ENCODE measurements at places on chromosomes 7 and 10. TPM values are rescaled to one million over a fixed set of nuclear protein-coding genes. Genes with fewer than 3 reads are reported as not detected.

PON1 gene
- not detected for total RNA-seq

HTR7 gene
- total RNA-seq = 0.94 TPM

CCDC7 gene
- 75.8 TPM for total RNA-seq

TMEM60 gene
- total RNA-seq = 10.1 TPM

ARHGEF5 gene
- 12.8 TPM for total RNA-seq

ZCCHC24 gene
- 150 TPM for total RNA-seq

ACTL6B gene
- total RNA-seq = not detected

C10orf143 gene
- 4.8 TPM for total RNA-seq

AGAP3 gene
- total RNA-seq = 99.7 TPM

LMBR1 gene
- 69.7 TPM for total RNA-seq

- DNase-seq = no peak
Measured at GRCh38 chr10:51300617-51301304, 226.5 kb downstream of the PRKG1 start.

- DNase-seq = no peak
Measured at GRCh38 chr10:105146436-105146835, 505.3 kb downstream of the SORCS3 start.

GRCh38 chr7:30163231-30163894 is 28.6 kb downstream of the MTURN start:
- no peak for DNase-seq

GRCh38 chr7:90595801-90596670 is at the start of gene CDK14:
Gene CDK14 (plus strand): TSS chr7:90596321. CDS start chr7:90596628, 307 bp downstream.
- DNase-seq = peak; percentile 89

DNA sequence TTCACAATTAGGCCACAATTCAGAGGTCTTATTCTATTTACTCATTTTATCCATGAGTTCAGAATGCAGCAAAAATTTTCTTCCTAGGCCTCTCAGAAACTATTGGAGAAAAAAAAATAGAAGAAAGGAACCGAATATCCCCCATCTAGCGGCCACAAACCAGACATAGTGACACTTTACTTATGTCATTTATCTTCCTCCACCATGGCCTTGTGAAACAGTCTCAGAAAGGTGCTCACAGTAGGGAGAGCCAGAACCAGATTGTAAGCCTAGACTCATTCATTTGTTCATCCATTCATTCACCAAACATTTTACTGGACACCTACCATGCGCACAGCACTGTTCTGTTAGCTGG is 16.0 kb downstream of the CREB3L2 start:
- no peak for DNase-seq

DNA sequence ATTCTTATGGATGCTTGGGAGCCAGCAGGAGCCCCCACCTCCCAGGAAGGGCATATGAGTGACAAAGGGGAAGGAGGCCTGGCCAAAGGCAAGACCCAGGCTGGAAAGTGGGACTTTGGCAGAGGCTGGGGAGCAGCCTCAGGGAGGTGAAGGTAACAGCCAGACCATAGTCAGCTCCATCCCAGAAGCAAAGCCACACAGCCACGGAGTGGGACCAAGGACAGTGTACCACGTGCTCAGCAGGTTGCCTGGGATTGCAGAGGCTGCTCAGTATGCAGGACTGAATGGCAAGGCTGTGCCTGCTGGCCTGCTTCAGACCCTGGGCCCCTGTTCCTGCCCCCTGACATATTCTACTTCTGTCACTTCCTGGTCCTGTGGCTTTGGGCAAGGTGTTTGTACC is 17.6 kb upstream of the GPR26 start:
- DNase-seq = no peak

- no peak for DNase-seq
Measured at GRCh38 chr10:6305401-6306321, 102.9 kb downstream of the PFKFB3 start.

DNA sequence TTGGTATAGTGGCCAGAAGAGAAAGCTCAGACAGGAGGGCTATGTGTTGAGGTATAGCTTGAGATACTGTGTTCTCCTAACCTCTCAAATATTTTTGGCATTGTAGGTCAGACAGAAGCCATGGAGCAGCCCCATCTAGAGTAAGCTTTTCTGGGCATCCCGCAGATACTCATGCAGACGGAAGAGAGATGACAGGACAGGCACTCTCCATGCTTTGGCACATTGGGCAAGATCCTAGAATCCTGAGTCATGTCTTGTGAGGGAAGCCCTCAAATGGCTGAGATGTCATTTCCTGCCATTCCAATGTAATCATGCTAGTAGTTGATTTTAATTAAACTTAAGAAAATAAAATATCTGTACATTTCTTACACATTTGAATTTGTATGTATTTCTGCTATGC is 16.8 kb upstream of the KIF20B start:
- DNase-seq = no peak

- no peak for DNase-seq
Measured at GRCh38 chr7:77862691-77863090, 64.1 kb downstream of the PHTF2 start.

DNA sequence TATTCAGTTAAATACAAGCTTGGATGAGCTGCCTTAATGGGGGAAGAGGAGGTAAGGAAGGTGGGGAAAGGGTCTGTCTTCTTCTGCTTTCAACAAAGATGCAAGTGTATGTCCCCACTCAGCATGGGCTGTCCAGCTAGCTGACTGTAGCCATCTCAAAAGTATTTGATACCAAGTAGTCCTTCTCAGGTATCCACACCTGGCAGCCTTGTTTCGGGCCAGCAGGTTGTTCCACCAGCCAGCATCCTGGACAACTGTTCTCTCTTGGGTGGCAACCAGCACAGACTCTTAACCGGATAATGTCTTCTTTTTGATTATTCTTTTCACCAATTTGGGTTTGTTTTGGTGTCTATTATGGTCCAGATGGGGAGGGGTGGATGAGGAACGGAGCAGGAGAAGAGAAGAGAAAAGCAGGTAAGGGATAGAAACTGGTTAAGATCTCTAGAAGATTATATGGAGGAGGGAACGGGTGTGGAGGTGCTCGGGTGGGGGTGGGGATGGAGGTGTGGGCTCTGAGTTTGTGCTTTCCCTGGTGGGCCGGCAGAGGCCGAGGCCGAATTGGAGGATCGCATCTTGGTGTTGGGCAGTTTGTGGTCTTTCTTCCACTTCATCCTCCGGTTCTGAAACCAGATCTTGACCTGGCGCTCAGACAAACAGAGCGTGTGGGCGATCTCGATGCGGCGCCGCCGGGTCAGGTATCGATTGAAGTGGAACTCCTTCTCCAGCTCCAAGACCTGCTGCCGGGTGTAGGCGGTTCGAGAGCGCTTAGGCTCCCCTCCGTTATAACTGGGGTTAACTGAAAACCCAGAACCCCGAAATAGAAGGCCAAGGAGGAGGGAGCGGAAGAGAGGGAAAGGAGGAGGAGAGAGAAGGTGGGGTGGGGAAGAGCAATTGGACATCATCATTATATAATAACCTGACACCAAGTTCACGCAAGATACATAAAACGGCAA is 1.5 kb downstream of the HOXA4 start:
- DNase-seq = peak; percentile 60

- DNase-seq = no peak
Measured at GRCh38 chr10:34262985-34263384, 552.1 kb downstream of the PARD3 start.

DNA sequence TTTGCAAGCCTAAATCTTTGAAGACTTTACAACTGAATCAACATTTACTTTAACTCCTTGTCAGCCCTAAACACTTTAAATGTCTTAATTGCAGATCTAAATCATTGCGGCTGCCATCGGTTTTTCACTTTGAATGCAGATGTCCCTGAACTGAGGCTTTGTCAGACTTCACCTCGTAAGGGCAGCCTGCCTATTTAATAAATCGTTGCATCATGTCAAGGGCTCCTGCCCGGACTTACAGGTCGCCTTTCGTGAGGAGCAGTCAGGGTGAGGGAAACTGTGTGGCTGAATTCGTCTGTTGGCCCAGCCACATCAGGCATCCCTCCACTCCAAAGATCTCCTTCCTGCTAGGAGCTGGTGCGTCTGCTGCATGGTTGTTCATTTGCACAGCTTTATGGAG is 368.2 kb upstream of the NPVF start:
- DNase-seq = no peak

DNA sequence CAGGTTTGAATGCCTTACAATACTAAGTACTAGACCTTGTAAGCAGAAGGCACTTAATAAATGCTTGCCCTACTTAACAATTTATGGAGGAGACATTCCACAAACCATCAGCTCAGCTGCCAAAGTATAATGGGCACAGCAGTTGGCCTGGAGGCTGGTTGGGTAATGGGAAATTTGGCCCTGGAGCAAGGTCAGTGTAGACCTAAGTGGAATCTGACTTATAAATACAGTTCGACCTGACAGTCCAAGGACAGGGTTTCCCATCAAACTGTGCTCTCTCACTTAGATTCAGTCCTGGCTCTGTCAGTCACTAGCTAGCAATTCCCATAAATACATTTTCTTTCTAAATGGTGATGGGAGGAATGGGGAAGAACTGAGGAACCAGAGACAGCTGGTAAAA is 62.6 kb upstream of the ABCB4 start:
- no peak for DNase-seq

DNA sequence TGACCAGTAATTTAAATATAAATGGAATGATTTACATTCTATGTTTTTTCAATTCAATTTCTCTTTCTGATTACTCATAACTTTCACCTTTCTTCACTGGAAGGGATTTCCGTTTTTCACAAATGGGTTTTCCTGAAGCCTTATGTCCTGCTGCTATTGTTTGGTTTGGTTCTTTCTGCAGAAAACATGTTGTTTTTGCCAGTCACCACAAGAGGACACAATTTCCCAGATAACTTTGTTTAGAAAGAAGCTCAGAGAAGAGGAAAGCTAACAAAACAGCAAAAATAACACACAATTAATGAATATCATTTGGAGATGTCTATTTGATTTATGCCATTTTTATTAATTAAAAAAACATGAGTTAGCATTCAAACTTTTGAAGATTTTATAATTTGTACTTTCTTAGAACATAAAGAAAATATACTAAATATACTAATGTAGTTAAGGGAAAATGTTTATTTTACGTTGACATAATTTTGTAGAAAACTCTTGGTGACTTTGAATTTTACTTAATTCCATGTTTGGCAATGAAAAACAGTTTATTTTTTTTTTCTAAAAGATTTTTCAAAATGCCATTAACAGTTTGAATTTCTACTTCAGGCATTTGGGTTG is 4.6 kb upstream of the TWIST1 start:
- DNase-seq = no peak

GRCh38 chr10:14171336-14171735 is 159.4 kb downstream of the FRMD4A start:
- no peak for DNase-seq

DNA sequence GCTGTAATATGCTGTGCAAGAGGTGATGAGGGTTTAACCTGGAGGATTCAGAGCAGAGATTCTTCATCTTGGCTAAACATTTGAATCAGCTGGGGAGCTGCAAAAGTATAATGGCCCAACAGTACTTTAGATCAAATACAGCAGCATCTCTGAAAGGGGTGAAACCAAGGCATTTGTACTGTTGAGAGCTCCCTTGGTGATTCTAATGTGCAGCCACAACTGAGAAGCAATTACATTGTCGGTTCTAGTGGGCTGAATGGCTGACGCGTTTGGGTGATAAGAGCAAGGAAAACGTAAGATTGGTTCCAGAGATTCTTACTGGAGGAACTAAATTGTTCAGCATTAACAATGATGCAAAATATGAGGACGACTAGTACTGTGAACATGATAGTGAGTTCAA is 269.7 kb downstream of the AGMO start:
- DNase-seq = no peak

- DNase-seq = no peak
Measured at GRCh38 chr10:14665304-14665703, 109.4 kb downstream of the FAM107B start.

GRCh38 chr10:3963191-3963673 is 178.2 kb upstream of the KLF6 start:
- no peak for DNase-seq

- no peak for DNase-seq
Measured at GRCh38 chr10:132255489-132256344, 52.0 kb downstream of the STK32C start.

GRCh38 chr10:99941942-99942820 is 67.6 kb downstream of the DNMBP start:
- DNase-seq = no peak

GRCh38 chr10:21078410-21079329 is 181.6 kb upstream of the NEBL start:
- DNase-seq = peak; percentile 79

GRCh38 chr10:9253121-9253520 is 1198.6 kb downstream of the GATA3 start:
- DNase-seq = no peak

GRCh38 chr10:74842301-74842954 is 16.0 kb downstream of the KAT6B start:
- no peak for DNase-seq

GRCh38 chr10:103812432-103812831 is 42.9 kb downstream of the SH3PXD2A start:
- no peak for DNase-seq

DNA sequence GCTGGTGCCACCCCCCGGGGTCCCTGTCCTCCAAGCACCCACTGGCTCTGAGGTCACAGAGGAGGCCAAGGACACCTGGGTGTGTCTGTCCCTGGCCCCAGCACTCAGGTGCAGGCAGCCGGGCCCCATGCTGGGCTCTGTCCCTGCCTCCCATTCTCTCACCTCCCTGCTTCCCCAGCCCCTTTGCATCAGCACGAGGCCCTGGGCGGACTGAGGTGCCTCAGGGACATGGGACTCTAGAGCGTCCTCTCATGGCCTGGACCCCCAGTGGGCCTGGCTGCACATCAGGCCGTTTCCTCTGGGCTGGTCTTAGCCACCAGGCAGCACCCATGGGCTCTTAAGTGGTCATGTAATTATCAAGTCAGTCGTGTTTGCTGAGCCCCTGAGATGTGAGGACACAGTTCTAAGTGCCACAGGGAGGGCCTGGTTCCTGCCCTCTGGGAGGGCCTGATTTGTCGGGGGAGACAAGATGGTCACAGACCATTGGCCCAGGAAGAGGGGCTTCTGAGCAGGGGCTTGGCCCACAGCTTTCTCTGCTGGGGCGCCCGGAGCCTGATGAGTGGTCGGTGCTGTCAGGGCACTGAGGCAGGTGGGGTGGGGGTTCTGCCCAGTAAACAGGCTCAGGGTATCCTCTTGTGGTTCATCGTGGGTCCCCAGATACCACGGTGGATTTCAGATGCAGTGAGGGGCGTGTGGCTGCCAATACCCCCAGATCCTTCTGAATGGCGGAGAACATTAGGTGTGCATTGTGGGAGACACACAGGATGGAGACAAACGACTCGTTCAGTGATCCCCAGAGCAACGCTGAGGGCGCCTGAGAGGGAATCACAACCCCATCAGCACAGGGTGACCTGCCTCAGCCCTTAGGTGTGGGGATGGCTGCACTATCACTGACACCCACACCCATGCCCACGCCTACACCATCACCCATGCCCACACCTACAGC is 152.5 kb downstream of the WDR37 start:
- no peak for DNase-seq

DNA sequence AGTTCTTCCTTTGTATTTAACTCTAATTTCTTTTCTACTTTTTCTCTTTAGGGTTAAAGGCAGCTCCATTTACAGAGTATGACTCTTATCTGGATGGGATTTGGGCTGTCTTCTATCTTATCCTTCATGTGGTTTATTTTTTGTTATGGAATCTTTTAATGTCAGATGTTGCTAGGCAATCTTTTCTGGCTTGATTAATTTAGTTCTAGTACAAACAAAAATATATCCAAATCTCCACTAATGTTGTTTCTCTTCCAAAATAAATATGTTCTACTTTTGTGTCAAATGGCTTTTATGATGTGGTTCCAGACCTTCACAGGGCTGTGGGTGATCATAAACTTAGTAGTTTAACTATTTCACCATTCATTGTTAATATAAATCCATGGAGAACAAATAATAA is 246.9 kb downstream of the AHR start:
- no peak for DNase-seq

- DNase-seq = no peak
Measured at GRCh38 chr10:30359373-30360206, 10.5 kb upstream of the MTPAP start.
